COLO829 (cell line): ENCODE measurements at places on chromosomes 1 and 21.
A peak's percentile ranks its signal among the peaks of the same experiment; 100 is the strongest.

DNA sequence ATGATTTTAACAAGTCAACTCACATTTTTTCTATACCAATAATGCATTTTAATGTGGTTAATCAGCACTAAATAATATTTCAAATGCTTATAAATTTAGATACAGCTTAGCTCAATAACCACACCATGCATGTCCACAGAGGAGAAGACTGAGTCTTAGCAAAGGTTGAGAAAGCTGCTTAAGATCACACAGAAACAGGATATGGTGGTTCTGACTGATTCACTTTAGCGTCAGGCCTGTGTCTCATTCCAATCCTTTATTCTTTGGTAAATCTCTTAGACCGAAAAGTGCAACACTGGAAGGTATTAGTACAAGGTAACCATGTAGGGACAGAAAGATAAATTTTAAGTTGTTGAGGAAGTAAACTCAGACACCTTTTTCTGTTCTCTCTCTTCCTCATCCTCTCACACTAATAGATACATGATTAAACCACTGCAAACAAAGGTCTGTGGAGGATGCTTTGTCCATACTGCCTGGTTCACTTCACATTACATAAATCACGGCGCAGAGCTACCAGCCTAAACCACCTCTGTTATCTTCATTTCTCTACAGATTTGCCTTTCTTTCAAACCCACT lies 139.0 kb downstream of the DPYD start:
- DNase-seq = no peak

- no peak for DNase-seq
These were observed 415.3 kb upstream of the CAMK1G start for GRCh38 chr1:209168204-209168603.

- peak; percentile 18 for DNase-seq
These were observed 134.3 kb upstream of the ZBTB40 start for GRCh38 chr1:22317231-22317919.

- DNase-seq = peak; percentile 48
These were observed 33.4 kb downstream of the RGS7 start for GRCh38 chr1:241323514-241324195.

DNA sequence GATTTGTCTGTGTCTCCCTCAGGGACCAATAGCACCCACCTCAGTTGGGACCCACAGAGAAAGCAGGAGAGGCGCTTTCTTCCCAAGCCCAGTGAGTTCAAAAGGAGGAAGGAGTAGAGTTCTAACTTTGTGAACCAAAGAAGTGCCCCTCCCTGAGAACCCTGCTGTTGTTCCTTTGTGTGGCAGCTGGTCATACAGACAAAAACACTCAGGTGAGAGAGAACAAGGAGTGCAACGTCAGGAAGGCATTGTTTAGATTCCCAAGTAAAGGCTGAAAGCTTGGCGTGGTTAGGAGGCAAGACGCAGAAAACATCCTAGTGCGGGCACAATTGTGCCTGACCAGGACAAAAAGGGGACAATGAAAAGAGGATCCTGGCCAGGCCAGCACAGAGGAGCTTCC lies 654.6 kb downstream of the KIF26B start:
- DNase-seq = no peak

DNA sequence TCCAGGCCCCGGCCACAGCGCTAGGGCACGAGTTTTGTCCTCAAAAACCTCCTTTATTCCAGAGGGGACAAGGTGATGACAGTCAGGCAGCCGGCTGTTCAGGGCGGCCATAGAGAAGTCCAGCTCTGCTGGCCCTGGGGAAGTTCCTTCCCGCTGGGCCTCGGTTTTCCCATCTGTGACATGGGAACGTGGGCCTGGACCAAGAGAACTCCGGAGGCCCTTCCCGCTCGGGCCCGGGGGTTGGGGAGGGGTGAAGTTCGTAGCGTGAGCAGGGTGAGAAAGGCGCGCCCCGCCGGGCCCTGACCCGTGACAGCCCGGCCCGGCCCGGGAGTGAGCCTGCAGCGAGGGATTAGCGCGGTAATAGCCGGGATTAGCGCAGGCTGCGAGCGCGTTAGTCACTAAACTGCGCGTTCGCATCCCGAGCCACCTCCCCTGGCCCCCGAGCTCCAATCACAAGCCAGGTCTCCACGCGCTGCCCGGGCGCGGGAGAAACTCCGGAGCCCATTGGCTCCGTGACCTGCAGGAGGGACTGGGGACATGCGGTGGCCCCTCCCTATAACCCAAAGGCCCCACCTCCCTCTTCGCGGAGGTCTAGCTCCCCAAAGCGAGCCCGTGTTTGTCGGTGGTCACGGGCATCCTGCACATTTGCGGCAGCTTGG lies 29.8 kb upstream of the PADI2 start:
- no peak for DNase-seq

GRCh38 chr1:31745096-31745945 lies 18.8 kb downstream of the ADGRB2 start:
- peak; percentile 74 for DNase-seq

DNA sequence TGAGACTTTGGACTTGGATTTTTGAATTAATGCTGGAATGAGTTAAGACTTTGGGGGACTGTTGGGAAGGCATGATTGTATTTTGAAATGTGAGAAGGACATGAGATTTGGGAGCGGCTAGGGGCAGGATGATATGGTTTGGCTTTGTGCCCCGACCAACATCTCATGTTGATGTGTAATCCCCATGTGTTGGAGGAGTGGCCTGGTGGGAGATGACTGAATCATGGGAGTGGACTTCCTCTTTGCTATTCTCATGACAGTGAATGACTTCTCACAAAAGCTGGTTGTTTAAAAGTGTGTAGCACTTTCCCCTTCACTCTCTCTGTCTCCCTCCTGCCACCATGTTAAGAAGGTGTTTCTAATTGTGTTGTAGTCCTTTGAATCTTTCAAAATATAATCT lies 9.3 kb upstream of the PHGDH start:
- DNase-seq = no peak

GRCh38 chr1:11147197-11147770 lies 41.9 kb upstream of the ANGPTL7 start:
- no peak for DNase-seq

- no peak for DNase-seq
These were observed 7.0 kb downstream of the TACSTD2 start for GRCh38 chr1:58570094-58570493.

DNA sequence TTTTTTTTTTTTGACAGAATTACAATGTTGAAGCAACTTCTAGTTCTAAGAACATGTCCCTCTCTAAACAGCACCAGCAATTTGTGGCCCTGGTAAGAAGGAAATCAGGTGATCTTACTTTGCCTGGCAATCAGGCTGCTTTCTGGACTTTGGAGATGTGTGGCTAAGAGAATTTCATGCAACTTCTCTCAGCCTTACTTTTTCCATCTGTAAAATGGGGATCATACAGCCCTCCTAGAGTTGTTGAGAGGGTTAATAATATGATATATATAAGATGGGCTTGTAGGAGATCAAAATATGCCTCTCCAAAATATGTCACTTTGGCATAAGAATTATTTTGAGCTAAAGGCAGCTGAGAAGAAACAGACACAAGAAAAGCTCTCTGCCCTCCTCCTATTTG lies 92.0 kb downstream of the SLC25A24 start:
- no peak for DNase-seq

GRCh38 chr1:214328770-214329469 lies 48.0 kb downstream of the SMYD2 start:
- peak; percentile 79 for DNase-seq

DNA sequence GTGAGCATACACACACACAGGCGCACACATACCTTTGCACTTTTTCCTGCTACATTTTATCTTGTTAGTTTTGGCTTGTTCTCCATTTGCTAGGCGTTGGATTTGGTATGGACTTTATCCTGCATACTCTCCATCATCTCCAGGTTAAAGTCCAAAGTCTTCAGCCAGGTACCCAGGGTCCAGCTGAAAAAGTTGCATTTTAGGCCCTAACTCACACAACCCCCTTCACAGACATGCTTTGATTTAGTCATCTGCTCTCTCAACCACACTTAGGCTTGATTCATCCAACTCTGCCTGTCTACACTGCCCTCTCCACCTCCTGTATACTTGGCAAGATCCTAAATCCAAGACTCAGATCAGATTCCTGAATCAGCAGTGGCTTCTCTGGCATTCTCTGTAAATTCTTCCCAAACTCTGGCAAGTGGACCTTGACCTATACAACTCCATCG lies 10.7 kb upstream of the LAMB3 start:
- no peak for DNase-seq

DNA sequence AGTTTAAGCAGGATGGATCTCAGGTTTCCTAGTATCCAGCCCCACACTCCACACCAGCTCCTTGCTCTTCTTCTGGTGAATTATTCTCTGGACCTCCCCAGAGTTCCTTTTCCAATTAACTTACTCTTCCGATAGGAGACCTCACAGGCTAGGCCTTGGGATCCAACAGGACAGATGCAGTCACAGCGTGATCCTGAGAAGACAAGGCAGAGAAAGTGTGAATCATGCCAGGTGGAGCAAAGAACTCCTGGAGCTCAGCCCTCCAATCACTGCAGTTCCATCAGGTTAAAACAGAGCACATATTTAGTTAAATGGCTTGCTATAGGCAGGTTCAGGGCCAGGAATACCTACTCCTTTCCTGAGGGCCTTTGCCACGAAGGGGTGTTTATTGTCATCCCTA lies 34.1 kb downstream of the C8B start:
- DNase-seq = no peak

DNA sequence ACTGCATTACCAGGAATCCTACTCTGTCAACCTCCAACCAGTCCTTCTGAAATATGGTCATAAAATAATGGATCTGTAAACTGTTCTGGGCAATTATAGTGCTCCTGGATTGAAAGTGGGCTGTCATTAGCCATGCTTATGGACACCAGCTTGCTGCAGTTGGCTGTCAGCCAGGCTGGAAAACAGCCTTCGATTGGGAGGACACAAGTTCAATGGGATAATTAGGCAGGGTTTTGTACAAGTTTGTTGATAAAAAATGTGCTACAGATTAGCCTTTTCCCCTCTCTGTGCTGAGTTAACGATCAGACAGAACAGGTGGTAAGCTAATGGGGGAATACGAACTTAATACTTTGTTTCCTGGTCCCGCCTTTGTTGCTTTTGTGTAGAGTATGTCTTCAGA lies 413.9 kb downstream of the DUSP10 start:
- no peak for DNase-seq

DNA sequence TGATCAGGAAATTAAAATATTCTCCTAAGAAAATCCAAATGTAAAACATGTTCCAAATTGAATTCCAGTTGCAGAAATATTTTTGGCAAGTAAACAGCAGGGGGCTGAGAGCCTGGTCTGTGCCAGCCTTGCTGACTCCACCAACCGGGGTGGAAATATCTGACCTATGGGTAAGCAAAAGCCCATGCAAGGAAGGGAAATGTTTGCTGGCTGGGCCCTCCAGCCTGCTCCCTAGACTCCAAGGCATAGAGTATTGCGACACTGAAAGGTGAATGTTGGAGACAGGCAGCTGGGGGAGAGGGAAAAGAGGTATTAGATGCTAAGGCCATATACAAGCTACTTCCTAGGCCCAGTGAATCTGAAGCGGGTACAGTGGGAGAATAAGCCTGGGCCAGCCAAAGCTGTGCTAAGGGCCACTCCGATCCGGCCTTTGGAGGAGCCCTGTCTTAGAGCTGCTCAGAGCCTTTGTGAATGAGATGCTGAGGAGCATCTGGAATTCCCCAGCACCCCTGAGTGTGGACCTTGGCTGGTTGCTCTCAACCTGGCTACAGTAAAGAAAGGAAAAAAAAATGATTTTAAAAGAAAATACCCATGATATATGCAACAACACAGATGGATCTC lies 24.9 kb upstream of the ATP1B1 start:
- DNase-seq = no peak

DNA sequence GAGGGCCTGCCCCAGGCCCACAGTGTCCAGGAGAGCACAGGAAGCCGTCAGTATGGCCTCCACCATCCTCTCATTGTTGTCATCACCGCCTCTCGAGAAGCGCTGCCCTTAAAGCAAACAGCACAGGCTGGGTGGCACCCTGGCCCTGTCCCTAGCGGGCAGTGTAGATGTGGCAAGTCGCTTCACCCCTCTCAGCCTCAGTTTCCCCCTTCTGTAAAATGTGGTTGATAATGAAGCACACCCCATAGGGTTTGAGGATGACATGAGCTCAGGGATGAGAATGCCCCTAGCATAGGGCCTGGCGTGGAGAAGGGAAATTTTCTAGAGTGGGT lies 13.4 kb downstream of the PLA2G2F start:
- DNase-seq = no peak

DNA sequence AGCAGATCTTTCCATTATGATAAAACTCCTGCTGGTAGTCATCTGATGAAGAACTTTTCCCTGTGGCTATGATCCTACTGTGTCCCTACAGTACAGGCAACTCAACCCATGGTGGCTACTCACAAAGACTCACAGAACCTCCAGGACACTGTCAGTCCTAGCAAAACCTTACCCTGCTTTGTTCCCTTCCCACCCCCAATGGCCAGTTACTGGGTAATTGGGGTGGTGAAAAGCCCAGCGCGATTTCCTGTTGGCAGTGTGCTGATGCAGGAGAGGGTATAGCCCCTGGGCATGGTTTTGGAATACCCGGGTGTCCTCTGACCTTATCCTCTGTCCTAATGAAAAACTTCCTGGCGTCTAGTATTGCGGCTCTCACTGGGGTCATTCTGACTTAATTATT lies 533 bp upstream of the RGL1 start:
- DNase-seq = no peak

- no peak for DNase-seq
These were observed 22.6 kb downstream of the ALDH9A1 start for GRCh38 chr1:165675794-165676193.

- no peak for DNase-seq
These were observed 627 bp downstream of the CERS2 start for GRCh38 chr1:150973836-150974579.

DNA sequence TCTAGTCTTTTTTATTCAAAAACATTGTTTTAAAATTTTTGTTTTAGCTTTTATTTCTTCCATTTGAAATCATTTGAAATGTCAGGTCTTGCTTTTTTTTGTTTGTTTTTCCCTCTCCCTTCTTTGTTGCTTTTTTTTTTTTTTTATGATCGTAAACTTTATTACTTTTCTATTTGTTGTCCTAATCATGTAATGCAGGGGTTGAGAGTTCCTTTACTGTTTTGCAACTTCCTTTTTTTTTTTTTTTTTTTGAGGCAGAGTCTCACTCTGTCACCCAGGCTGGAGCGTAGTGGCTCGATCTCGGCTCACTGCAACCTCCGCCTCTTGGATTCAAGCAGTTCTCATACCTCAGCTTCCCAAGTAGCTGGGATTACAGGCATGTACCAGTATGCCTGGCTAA lies 24.8 kb downstream of the IVNS1ABP start:
- DNase-seq = no peak

DNA sequence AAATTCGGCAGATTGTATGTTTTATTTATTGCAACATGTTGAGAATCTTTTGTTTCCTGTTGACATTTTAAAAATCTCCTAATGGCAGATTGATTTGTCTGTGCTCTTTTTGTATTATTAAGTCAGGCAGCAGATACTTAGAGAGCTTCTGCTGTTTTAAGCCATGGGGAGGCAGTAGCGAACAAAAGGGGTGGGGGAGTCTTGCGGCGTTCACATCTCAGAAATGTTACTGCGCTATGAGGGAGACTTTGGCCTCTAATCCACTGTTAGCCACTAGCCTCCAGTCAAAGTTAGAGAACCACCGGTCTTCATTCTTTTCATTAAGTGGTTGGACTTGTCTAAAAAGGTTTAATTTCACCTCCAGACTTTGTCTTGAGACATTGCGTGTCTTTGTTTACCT lies 93.6 kb downstream of the DYRK1A start:
- DNase-seq = no peak

GRCh38 chr1:116909512-116910378 lies at the start of gene PTGFRN:
TSS of gene PTGFRN (plus strand) at chr1:116909916. CDS start at chr1:116910204, 288 bp downstream.
- DNase-seq = peak; percentile 14
